Activated T-helper 1 cell treated with Interleukin-2 at 50 U/mL for 16 hours (primary cell): ENCODE measurements at places on chromosomes 16 and 17.

- DNase-seq: no peak
Observed at GRCh38 chr16:53840456-53840855, 136.5 kb downstream of the FTO start.

- no peak for DNase-seq
Observed at GRCh38 chr17:76805319-76805718, 62.9 kb upstream of the MGAT5B start.

- no peak for DNase-seq
Observed at GRCh38 chr17:21090902-21091618, 35.7 kb upstream of the DHRS7B start.

DNA sequence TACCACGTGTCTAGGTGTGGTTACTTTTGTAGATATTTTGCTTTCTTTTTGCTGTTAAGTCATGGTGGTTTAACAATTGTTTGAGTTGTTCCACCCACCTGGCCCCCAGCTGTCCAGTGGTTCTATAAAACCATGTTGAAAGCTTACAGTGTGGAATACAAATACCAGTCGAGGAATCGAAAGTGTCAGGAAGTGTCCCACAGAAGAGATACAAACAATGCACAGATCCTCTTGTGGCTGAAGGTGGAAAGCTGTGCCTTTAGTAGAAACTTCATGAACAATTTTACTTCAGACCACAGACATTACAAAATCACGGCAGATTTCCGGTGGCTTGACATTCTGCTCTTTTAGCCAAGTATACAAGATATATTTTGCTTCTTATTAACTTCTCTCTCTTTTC is 782.4 kb upstream of the SOX9 start:
- DNase-seq: no peak

GRCh38 chr17:42795061-42795460 is 3.4 kb downstream of the COA3 start:
- DNase-seq: no peak

GRCh38 chr17:9974448-9975381 is 69.6 kb upstream of the RCVRN start:
- no peak for DNase-seq

- DNase-seq: no peak
Observed at GRCh38 chr17:21029036-21029435, 13.8 kb downstream of the USP22 start.

GRCh38 chr16:11350921-11351335 is 5.7 kb downstream of the RMI2 start:
- DNase-seq: no peak

DNA sequence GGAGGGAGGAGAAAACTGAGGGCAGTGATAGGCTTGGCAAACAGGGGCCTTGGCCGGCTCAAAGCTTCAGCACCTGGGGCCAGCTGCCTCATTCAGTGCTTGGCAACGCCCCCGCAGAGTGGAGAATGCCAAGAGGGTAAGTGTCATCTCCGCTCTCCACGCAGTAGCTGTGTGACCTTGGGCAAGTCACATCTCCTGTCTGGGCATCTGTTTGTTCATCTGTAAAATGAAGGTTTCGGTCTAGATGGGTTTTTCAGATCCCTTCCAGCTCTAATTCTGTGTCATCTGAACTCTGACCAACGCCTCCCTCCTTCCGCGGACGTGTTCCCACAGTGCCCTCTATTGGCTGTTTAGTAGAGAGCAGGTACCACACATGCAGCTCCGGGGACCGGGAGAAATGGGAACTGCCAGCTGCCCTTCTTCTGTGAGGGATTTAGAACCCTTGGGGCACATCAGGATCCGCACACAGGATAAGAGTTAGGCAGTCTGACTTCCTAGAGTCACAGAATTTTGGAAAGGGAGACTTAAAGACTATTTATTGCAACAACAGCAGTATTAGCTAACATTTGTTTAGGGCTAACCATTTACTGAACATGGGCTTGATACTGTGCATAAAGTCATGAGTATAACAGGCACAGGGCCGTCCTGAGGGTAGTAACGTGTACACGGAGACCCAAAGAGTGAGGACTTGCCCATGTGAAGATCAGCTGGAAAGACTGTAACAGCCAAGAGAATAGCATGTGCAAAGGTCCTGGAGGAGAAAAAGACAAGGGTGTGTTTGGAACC is 26.8 kb downstream of the GP2 start:
- no peak for DNase-seq
